ENCODE measurements at places on chromosomes 7 and 10.

DNA sequence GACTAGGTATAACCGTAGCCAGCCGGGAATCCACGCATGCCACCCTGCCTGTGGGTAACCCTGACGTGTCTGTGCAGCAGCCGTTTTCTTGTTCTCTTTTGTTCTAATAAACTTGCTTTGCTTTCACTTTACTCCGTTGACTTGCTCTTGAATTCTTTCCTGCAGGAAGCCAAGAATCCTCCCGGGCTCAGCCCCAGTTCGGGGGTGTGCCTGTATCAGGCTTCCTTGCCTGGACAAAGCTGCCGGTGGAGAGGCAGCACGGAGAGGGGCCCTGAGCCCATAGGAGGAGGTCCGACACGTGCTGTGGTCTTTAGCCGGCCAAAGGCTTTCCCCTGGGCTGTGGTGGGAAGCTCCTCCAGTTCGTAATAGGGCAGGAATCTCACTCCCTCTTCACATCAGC lies 256.5 kb upstream of the PPP2R2D start:
- DNase-seq: no peak

- DNase-seq: no peak
Measured at GRCh38 chr7:80981405-80981804, 62.6 kb upstream of the SEMA3C start.

GRCh38 chr10:60382946-60383681 lies 6.6 kb downstream of the ANK3 start:
- DNase-seq: no peak

- no peak for DNase-seq
Measured at GRCh38 chr10:13984647-13985155, 346.0 kb downstream of the FRMD4A start.

DNA sequence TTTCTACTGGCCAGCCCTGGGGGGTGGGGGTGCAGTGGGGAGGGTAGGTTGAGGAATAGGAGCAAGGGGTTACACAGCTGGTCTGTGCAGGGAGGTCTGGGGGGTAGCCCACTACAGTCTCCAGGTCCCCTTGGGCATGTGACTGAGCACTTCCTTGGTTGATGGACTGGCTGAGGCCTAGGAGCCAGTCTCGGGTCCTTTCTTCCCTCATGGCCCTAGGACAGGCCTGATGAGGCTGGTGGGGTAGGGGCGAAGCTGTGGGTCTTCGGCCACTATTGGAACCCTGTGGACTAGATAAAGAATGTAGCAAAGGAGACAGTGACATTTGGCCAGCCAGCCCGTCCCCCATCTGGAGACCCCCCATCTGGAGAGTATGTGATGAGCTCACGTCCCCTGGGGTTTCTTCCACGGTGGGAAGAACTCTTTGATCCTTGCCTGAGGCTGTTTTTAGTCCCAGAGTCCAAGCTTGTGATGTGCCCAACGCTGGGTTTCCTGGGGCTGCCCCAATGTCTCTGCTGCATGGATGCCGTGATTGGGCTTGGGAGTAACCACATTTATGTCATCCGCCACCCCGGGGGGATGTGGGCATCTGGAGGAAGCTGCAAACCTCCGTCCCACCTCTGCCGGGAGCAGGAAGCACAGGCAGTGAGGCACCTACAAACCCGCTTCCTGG lies 20.7 kb downstream of the FAM241B start:
- DNase-seq: no peak
